SIG-M5 (cell line): ENCODE measurements at places on chromosomes 4 and X.
A peak's percentile ranks its signal among the peaks of the same experiment; 100 is the strongest.

DNA sequence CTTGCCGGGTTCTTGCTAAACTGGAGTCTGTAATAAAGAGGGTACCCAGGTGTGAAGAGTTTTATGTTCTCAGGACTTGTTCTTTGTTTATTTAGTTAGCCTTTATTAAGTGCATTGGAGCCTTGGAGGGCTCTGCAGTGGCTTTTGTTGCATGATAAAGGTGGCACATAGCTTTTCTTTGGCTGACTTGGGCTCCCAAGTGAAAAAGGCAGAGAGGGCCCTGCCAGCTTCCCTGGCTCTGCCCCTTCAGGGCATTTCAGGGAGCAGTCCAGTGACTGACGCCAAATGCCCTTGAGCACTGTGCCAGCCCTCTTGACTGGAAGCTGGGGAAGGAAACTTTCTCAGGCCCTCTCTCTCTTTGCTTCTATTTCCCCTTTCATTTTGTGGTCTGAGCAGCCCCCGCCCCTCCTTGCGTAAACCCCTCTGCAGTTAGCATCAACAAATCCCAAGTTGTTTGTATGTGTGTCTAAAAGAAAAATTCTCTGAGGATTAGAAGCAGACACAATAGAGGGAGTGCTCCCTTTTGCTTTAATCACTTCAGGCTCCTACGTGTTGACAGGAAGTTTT lies 152.2 kb downstream of the NHS start:
- DNase-seq = no peak

GRCh38 chr4:144750348-144750747 lies 104.4 kb downstream of the HHIP start:
- no peak for DNase-seq

DNA sequence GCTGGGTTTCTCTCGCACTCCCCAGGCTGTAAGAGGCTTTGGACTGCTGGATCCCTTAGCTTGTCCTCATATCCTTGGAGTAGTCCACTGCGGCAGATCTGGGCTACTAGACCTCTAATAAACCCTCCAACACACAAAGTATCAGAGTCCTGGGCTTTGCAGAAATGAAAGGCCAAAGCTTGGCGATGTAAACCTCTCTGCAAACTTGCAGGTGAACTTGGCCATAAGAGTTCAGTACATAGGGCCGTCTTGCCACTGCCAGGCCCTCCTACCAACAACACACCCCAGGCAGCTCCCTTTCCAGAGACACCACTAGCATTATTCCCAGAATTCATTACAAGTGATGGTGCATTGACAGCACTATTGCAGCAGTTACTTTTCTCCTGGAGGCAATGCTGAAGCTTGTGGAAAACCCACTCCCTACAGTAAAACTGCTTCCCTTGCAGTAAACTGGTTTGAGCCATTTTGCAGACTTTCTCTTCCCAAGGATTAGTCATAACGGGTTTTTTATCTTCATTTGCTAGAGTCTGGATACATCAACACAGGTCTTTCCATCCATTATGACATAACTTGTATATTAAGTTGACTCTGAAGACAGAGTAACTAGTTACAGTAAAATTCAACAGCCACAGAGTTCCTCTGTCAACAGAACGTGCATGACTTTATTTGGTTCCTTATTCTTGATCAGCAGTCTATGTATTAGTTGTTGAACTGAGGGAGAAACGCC lies 2.4 kb downstream of the ANKRD50 start:
- no peak for DNase-seq

DNA sequence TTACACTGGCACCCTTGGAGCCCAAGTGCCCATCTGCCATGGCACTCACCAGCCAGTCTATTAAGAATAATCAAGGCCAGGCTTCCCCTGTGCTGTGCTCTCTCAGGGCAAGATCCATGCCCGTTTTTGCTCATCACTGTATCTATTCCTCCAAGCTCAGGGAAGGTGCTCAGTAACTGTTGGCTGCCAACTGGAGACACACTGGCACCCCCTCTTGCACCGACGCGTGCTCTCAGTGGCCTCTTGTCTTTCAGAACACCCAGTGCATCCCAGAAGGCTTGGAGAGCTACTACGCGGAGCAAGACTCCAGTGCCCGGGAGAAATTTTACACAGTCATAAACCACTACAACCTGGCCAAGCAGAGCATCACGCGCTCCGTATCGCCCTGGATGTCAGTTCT lies 30.1 kb downstream of the NSG1 start:
- no peak for DNase-seq

GRCh38 chrX:132406106-132406505 lies 82.7 kb downstream of the MBNL3 start:
- no peak for DNase-seq

DNA sequence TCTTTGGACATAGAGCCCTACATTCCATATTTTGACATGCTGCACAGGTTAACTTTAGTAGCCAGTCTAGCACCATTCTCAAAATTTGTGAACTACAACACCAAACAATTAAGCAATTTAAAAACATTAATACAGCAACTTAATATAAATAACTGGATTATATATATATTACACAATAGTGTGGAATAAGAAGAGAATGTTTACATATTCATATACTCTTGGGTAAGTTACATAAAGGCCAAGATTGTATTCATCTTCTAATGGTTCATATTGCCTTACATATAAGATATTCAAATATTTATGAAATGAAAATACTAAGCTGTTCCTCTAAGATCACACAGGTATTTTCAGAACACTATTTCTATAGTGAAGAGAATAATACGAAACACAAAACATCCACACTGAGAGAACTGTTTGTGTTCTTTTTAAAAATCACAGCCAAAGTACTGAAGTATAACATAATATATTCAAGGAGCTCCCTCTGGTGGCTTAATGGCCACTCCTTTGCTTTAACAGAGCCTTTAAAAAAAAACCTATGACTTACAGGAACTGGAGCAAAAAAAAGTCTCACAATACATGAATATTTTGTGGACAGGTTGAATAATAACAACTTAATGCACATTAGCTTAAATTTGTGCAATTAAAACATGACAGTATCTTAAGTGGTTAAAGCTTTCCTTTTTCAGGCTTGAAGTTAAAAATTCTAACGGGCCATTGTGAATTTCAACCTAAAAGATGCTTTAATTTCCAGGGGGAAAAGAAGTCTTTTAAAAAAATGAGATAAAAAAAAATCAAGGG lies 46.2 kb downstream of the NEK1 start:
- no peak for DNase-seq

GRCh38 chrX:45778616-45779015 lies 577.9 kb upstream of the DIPK2B start:
- DNase-seq = peak; percentile 11

GRCh38 chrX:459611-460010 lies 72.9 kb upstream of the PPP2R3B start:
- no peak for DNase-seq
